Mammary epithelial cell (primary cell): ENCODE measurements at places on chromosomes 5 and 9. TPM values are rescaled to one million over a fixed set of nuclear protein-coding genes. Genes with fewer than 3 reads are reported as not detected.

DNA sequence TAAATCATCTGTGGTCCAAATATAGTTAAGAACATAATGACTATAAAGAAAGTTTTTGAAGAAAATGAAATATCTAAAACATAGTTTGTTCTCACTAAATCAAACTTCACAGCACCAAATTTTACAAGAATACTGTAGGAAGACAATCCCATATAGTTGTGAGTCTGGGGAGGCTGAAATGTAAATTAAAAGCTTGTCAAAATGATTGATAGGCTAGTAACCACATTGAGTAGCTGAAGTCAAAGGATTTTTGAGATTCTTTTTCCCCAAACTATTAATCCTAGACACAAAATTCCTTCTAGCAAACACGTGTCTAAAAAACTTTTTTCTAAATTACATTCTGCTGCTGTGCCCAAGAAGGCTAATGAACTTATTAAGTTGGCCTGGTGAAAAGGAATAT is 13.0 kb downstream of the BHMT start:
- no peak for DNase-seq

DNA sequence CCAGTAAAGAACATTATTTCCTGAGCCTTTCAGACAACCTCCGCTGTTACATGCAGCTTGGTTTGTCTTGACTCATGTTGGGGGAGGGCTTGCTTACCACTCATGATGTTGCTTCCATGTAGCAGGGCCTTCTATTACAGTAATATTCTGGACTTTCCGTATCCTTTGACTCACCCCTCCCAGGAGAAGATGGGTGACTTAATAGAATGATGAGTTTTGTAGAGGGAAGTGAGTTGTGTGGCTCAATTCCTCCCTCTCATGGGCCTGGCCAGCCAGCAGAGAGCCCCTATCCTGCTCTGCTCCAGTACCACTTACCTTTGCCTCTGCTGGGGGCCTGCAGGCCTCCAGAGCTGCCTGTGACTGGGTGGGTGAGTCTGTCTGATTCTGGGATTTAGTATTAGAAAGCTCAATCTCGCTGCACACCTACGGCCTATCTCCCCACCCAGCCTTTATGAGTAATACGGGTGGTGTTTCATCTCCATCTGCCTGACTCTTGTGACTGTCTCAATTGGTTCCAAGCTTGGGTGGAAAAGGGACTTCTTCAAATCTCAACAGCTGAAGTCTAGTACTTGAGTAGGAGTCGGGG is 52.6 kb upstream of the KLF9 start:
- peak; percentile 86 for DNase-seq

DNA sequence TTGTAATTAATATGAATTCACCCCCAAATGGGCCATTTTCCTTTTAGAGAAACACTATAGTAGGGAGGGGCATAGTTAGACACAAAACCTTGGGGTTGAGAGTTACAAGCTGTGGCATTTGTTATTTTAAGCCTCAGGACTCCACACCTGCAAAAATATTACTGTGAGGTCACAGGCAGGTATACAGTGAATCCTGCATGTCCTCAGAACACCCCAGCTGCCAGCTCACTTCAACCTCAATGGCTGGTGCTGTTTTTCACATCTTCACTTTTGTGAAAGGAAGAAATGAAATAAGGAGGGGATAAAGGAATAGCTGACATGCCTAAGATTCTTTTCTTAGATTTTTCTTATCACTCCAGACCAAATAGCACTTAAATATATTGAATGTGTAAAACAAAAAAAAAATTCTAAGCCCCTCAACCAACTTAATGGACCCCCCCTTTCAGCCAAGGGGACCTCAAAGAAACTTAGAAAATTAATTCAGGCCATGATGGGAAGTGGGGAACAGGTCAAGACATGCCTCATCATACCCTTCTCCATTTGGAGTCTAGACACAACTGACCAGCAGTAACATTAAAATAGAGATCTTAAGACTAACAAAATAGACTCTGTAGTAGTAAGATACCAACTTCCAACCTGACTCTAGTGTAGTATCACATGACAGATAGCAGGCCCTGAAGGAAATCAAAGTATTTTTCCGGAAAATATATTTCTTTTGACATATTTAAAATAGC is 9.2 kb downstream of the C9orf85 start:
- peak; percentile 57 for DNase-seq

The FYB1 gene
- total RNA-seq = 3.4 and 6.6 TPM in 2 replicates
